HAP-1 (cell line): ENCODE measurements at places on chromosomes 13 and 19.

- no peak for DNase-seq
These were observed 23.3 kb downstream of the WTIP start for GRCh38 chr19:34504809-34505291.

GRCh38 chr19:23993440-23993839 is 78.8 kb downstream of the ZNF726 start:
- no peak for DNase-seq

GRCh38 chr13:75986818-75987217 is 350.7 kb downstream of the LMO7 start:
- DNase-seq = no peak

DNA sequence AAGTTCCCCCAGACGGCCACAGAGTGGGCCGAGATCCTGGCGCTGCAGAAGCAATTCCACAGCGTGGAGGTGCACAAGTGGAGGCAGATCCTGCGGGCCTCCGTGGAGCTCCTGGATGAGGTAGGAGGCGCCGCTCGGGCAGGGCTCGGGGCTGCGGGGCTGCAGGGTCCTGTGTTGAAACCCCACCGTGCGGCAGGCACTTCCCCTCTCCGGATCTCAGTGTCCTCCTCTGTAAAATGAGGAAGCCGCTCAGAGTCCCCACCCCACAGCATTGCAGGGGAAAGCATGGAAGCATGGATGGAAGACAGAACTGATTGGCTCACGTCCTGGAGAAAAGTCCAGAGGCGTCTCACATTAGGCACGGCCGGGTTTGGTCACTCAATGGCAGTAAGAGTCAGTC is 6.8 kb upstream of the SCN1B start:
- no peak for DNase-seq

DNA sequence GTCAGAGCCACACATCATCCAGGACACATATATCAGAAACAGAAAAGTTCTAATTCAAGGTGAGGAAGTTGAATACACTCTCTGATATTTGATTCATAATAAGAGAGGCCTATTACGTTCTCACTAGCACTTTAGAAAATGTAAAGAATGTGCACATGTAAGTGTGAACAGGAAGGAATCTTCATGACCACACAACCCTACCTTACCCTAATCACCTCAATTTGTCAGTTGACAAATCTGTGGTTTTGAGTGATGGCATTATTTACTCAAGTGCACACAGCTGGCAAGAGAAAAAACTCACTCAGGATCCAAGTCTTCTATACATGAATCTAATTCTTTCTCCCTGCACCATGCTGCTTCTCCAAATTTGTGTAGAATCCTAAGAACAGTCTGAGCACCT is 445.8 kb downstream of the SUCLA2 start:
- DNase-seq = no peak

- no peak for DNase-seq
These were observed 12.8 kb downstream of the SCGB2B2 start for GRCh38 chr19:34664168-34664567.

- DNase-seq = no peak
These were observed 150.9 kb downstream of the URI1 start for GRCh38 chr19:30092721-30093569.

- peak; percentile 77 for DNase-seq
These were observed 5.2 kb upstream of the REXO1 start for GRCh38 chr19:1853295-1854038.

- no peak for DNase-seq
These were observed 574.4 kb upstream of the KLF12 start for GRCh38 chr13:74708629-74709028.

DNA sequence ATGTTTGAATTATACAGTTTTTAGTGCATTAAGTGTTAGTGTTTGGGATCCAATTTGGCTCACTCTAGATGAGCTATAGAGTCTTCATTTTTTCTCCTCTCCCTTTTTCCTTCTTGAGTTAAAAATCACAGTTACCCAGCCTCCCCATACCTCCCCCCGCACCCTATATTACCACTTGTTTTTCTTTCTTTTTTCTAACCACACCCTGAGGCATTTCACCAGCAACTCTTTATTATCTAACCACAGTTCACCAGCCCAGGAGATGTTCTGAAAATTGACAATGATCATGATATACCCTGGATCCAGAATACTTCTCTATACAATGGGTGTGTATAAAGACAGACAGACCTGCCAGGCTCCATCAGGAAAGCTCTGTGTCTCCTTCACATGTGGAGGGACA is 86.5 kb upstream of the UBL3 start:
- no peak for DNase-seq

DNA sequence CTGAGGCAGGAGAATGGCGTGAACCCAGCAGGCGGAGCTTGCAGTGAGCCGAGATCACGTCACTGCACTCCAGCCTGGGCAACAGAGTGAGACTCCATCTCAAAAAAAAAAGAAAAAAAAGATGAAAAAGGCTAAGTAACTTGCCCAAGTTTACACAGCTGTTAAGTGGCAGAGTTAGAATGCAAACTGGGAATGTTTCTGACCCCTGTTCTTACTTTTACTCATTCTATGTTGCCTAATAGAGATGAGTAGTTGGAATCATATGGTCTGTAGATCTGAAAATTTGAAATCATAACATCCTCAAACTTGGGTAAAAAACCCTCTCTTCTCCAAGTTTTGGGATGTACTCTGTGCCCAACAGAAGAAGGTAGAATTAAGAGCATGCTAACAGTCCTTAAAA is 235.8 kb upstream of the RFC3 start:
- DNase-seq = no peak

- peak; percentile 75 for DNase-seq
These were observed 3.4 kb downstream of the TPGS1 start for GRCh38 chr19:510606-511100.

DNA sequence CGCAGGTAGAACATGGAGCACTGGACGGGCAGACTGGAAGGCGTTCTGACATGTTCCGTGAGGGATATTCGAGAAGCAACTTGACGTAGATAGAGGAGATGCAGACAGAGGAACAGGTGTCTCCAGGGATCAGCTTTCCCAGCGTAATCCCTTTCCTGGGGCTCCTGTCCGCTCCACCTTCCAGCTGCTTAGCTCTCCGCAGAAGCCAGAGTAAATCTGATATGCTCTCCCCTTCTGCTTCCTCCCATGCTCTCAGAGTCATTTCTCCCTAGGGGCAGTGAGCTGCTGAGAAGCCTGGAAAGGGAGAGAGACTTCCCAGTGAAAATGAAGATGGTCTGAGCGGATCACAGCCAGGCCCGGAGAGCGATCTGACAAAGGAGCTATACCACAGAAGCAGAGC is 23.0 kb upstream of the OLFM4 start:
- DNase-seq = no peak

DNA sequence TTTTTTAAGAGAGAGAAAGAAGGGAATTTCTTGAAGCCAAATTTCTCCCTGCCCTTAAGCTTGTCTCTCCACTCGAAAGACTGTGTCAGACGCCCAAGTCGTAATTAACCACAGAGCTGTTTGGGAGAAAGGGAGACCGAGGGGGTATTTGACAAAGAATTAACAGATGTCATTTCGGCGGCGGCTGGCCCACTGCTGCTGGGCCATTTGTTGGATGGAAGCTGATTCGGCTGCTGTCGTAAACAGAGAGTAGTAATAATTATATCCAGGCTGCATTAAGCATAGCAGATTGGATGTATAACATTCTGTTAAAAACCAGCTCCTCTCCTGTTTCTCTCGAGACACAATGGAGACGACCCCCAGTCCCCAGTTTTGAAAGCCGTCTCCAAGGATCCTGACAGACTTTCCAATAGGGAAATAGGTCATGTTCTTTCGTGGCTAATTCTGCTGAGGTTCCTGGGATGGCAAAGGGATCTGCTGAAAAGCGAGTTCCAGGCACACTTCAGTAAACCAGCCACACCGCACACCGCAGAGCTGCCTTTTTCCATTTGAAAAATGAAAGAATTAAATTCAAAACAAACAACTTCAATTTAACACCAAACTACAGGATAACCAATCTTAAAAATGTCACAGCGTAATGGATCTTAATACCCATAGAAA is 71.5 kb downstream of the KCTD15 start:
- DNase-seq = no peak

DNA sequence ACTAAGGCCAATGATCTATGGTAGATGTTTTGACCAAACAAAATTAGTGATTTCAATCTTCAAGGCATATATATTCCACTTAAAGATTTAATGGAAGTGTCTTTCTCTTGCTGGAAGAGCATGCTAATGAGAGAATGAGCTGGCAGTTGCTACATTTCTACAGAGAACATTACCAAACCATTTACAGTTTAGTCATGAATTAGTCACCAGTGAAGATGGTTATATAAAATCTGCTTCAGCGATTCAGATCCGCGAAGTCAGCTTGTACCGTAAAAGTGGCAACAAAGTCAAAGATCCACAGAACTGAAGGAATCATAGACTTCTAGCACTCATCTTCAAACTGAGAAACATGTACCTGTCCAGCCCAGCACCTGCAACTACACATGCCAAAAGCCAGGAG is 156.3 kb downstream of the SLITRK5 start:
- DNase-seq = no peak
